ENCODE measurements at places on chromosomes 13 and 19.

DNA sequence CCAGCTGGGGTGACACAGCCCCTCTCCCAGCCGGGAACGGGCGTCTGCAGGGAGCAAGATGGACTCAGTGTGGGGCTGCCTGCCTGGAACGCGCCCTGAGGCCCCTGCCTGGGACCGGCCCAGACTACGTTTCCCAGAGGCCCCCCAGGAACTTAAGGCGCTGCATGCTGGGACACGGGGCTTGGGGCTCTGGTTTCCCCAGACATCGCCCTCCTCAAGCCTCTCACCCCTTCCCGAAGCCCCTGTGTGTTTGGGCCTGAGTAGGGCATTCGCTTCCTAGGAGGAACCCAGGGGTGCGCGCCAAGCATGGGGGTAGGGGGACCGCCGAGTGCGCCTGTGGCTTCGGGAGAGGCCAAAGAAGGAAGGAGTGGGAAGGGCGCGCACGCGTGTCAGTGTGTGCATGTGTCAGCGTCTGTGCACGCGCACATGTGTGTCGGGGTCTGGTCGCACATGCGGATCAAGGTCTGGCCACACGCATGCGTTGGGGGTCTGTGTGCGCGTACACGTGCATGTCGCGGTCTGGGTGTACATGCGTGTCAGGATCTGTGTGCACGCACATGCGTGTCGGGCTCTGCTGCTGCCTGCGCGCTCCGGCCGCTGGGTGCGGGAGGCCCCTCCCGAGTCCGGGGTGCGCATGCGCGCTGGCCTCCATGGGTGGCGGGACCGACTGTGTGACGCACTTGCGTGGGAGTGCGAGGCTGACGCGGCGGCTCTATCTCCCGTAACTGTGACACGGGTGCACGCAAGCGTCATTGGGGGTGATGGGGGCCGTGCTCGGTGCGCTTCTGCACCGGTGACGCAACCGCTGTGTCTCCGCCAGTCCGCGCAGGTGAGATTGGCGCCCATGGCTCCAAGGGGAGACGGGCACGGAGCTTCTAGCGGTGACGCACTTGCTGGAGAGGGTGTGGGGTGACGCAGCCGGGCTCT, 16.2 kb downstream of the ZNF331 start:
- peak; percentile 69 for DNase-seq

DNA sequence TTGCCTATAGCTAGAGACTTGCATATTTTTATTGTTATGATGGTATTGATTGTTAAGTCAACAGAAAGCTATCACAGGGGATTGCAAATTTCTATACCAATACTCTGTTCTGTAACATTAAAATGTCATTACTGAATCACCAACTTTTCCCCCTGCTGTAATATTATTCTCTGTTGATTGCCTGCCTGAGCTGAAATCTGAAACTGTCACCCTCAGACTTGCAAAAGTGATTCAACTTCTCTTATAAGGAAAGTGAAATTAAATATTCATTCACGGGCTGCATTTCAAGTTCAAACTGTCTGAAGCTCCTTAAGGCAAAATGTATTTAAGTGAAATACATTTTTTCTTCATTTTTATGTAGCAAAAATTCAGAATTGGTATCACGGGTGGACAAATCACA, 723.2 kb downstream of the PCDH9 start:
- DNase-seq, result no peak

DNA sequence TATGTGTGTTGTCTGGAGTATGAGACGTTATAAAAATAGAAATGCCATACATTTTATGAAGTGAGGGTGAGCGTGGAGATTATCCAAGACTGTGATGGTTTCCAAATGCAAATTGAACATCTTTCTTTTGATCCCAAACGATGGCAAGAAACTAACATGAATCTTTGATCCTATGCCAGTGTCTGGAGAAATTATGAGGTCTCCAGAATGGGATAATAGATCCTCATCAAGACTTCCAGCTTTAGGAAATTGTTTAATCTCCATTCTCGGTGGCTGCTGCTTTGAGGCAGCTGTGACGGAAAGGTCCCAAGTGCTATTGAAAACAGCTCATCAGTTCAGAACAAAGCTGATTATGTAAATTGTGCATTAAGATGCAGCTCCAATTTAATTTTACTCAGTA, 30.8 kb downstream of the CBY2 start:
- no peak for DNase-seq

- DNase-seq, result no peak
Observed at GRCh38 chr19:45150751-45151281, 10.0 kb downstream of the NKPD1 start.

- peak; percentile 45 for DNase-seq
Observed at GRCh38 chr19:1864480-1865171, 1.2 kb upstream of the KLF16 start.

DNA sequence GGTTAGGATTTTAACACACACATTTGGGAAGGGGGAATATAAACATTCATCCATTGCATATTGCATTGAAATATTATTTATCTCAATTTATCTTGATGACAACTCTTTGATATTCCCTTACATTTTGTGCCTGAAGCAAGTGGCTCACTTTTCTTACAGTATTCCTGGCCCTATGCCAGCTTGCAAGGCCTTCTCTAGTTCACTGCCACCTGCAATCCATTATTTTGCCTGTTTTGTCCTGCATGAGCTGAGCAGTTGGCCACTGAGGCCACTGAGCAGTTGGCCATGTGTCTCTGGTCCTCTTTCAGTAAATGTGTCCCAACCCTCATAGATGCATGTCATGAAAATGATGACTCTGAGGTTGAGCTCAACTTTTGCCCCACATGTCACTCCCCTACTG, 49.8 kb downstream of the CBY2 start:
- DNase-seq, result no peak

GRCh38 chr13:23440821-23441618, 7.5 kb upstream of the SACS start:
- DNase-seq, result no peak

GRCh38 chr13:110421061-110421460, 114.0 kb downstream of the COL4A2 start:
- no peak for DNase-seq

All from NCI-H226 (cell line).